Amniotic epithelial cell (primary cell): ENCODE measurements at places on chromosomes 11 and 22.
A peak's percentile ranks its signal among the peaks of the same experiment; 100 is the strongest.

- DNase-seq = no peak
These were observed 13.5 kb downstream of the ARFGAP2 start for GRCh38 chr11:47163193-47163592.

DNA sequence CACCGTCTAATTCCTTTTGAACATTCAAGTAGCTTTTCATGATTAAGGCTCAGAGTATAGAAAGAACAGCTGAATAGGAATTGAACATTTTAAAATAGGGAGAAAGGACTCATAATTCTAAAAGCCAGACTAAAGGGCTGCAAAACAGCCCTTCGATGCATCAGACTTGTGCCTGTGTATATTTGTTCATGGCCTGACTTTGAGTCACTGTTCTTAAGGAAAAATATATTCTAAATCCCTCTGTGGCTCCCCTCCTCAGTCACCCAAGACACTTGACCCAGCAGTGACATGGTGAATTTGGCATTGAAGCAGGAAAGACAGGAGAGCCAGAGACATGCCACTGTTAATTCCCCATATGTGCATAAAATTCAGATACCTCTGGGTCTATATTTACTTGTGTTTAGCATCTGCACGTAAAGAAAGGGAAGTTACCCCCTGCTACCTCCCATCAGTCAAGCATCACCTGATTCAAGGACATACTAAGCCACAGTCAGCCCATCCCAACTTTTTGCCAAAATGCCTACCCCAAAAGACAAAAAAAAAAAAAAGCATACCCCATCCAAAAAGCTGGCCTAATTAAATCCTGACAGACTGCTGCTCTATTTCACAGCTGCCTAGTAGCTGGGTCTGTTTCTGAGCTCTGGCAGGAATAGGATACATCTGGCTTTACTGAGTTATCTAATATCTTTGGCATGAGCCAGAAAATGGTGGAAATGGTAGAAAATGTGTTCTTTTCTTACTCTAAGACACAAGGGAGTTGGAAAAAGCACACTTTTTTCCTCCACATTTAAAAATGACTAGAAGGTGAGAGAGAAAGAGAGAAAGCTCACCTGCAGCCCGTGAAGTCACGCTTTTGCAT lies 93.5 kb downstream of the COMMD9 start:
- DNase-seq = peak; percentile 28

GRCh38 chr22:29143941-29144785 lies 61.5 kb upstream of the EMID1 start:
- DNase-seq = no peak

GRCh38 chr11:86696451-86696850 lies 24.0 kb upstream of the ME3 start:
- DNase-seq = no peak

- no peak for DNase-seq
These were observed 2.6 kb downstream of the CACNG2 start for GRCh38 chr22:36700711-36701670.

DNA sequence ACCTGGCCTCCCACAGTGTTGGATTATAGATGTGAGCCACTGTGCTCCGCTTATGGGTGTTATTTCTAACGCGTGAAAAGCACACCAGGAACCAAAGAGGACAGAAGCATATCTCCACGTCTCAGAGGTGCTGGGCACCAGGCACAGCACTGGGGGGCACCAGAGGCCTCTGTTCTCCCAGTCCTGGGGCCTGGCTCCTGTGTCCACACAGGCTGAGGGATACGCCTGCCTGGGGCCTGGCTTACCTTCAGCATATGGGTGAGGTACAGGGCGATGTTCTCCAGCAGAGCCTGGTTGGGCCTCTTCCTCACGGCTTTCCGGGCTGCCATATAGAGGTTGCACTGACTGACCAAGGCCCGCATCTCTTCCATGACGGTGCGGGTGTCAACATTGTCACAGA lies 24.7 kb upstream of the NAP1L4 start:
- no peak for DNase-seq

DNA sequence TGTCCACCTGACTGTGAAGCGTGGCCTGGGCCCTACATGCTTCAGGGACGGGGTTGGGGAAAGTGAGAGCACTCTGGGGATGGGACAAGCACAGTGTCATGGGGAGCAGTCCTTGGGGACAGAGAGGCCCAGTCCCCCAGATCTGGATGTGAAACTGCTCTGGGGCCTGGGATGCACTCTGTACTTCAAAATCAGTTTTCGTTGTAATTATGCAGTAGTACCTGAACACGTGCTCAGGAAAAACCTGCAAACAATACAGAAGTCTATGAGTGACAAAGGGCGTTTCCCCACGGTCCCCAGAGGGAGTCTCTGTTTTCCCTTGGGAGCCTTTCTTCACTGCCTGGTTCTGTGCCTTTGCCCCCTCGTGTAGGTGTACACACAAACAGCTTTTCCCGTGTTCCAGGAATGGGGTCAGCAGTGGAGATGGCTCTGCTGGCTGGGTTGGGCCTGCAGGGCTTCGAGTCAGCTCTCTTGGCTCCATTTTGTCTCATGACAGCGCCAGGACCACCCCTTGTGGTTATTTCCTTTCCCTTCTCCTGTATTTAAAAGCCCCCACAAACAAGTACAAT lies 5.2 kb upstream of the TNFRSF13C start:
- no peak for DNase-seq

GRCh38 chr11:62953811-62954210 lies 31.0 kb downstream of the SLC22A6 start:
- DNase-seq = peak; percentile 58

DNA sequence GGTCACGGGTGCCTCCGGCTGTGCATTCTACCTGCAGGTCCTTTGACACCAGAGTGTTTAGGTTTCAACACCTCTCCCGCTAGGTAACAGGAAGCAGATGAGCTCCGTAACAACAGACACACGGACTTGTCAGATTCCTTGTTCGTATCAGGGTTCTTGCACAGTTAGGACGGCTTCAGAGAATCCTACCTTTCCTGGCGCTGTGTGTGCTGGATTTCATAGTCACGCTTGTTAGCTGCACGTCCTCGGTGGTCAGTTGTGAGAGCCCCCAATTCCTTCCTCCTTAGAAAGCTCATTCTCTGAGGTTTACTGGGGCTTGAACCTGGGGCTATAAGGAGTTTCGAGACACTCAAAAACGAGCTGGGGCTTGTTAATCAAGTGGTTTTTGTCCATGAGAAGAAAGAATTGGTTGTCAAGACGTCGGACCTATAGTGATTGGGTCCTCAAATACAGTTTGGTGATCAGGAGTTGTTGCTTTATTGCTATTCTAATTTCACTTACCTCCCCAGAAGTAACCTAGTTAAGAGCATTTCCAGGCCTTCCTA lies 664 bp downstream of the DDB2 start:
- DNase-seq = peak; percentile 16

- no peak for DNase-seq
These were observed 168.4 kb downstream of the SBF2 start for GRCh38 chr11:10125522-10126133.

- DNase-seq = no peak
These were observed 228.6 kb downstream of the BRD1 start for GRCh38 chr22:49599039-49599438.

DNA sequence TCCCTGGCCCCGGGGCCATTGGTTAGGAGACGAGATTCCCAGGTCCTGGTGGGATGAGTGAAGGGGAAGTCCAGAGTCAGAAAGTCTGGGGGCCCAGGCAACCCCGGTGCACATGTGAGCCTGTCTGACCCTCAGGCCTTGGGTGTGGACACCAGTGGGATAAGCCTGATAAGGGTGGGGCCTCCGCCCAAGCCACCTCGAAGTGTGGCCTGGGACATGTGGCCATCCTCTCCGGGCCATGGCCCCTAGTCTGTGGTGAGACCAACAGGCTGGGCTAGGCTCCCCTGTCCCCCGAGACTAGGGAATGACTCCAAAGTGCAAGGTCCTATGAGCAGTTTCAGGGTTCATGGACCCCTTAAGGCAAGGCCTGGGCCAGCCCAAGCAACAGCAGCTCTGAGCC lies 6.3 kb downstream of the CABP7 start:
- no peak for DNase-seq

GRCh38 chr22:40826984-40827741 lies 8.0 kb upstream of the SLC25A17 start:
- no peak for DNase-seq

- DNase-seq = no peak
These were observed 25.3 kb downstream of the STIM1 start for GRCh38 chr11:3880724-3881123.
